Skin of body (tissue), 3 donors: ENCODE measurements at places on chromosomes 11 and 22.
A peak's percentile ranks its signal among the peaks of the same experiment; 100 is the strongest.

- DNase-seq = peak; percentile 53
Measured at GRCh38 chr11:60899046-60899936, 7.1 kb downstream of the PRPF19 start.

DNA sequence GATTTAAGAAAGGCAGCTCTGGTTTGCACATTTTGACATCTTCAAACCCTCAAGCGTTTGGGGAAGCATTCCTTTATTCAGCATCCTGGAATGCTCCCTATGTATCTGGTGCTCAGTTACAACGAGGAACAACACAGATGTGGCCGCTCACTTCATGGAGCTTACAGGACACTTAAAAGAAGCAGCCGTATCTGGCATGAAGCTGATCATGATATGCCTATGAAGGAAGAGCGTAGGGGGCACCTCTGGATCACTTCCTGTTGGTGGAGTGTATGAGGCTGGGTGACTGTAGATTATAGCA is 72.3 kb upstream of the TP53I11 start:
- DNase-seq = no peak

DNA sequence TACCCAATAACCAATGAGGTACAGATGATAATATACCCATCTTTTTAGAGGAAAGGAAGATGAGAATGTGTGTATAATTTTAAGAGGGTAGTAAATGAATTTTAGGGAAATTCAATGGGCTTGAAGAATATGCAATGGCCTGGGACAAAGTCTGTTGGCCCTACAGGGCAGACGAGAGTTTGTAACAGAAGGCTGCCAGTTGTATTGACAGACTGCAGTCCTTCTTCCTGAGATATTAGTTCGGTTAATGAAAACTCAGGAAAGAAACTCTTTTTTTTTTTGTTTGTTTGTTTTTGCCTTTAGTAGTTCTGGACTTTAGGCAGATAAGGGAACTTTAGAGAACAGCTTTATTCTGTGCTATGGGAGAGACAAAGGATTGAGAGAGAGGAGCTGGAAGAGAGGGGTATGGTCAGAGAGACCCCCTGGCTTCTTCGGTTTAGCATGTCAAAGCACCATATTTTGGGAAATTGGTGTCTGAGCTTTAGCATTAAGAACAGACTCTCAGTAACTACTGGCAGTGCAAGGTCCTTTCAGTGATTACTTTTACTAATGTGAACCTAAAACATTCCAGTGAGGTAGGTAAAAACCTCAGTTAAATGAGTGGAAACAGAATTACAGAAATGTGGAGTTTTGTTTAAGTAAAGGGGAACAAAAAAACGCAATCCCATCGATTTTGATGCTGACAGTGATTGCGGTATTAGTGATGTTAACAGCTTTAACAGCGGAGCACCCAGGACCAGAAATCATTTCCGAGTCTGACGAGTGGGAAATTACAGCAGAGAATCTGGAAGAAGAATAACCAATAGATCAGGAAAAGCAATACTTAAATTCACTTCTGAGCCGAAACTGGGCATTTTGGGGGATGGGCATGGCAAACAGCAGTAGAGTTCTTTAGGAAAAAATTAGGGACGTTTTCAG is 644 bp upstream of the NAALAD2 start:
- peak; percentile 22 for DNase-seq

- no peak for DNase-seq
Measured at GRCh38 chr11:27626269-27626937, 73.9 kb downstream of the BDNF start.

- no peak for DNase-seq
Measured at GRCh38 chr11:62850911-62851806, 11.8 kb upstream of the WDR74 start.

- no peak for DNase-seq
Measured at GRCh38 chr11:48018528-48019216, 38.3 kb downstream of the PTPRJ start.

GRCh38 chr11:118917481-118918127 is 8.1 kb downstream of the BCL9L start:
- DNase-seq = peak; percentile 67

- DNase-seq = no peak
Measured at GRCh38 chr11:44593251-44593650, 27.8 kb downstream of the CD82 start.

DNA sequence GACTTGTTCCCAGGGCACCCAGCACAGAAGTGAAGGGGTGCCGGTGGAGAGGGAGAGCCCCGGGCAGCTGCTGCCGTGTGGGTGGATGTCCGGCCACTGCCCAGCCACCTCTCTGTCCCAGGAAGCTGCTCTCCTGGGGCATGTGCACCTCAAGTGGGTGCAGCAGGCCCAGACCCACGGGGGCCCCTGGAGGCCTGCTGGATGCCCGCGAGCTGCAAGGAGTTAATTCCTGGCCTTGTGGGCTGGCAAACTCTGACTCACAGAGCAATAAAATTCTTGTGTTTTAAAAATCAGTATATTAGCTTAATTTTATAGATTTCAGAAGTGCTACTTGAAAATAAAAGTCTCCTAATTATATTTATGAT is 37.4 kb upstream of the KCNQ1OT1 start:
- no peak for DNase-seq

- DNase-seq = no peak
Measured at GRCh38 chr11:120835601-120836228, 188.2 kb upstream of the TBCEL start.

- peak; percentile 9 for DNase-seq
Measured at GRCh38 chr11:40241524-40242051, 1217.9 kb downstream of the LRRC4C start.

DNA sequence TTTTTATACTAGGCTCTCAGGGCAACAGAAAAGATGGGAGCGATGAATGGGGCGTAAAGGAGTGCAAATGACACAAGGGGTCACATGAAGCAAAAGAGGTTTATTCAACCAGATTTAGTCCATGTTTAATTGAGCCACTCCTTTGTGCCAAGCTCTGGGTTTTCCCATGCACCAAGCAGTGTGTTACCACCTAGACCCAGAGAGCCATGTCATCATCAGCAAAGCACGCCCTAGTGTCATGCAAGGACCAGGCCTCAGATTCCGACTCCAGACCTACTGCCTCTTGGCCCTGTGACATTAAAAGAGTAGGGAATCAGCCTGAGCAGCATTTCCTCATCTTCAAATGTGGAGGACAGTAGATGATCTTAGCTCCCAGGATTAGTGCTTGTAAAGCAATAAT is 1.1 kb upstream of the IGLL5 start:
- no peak for DNase-seq

DNA sequence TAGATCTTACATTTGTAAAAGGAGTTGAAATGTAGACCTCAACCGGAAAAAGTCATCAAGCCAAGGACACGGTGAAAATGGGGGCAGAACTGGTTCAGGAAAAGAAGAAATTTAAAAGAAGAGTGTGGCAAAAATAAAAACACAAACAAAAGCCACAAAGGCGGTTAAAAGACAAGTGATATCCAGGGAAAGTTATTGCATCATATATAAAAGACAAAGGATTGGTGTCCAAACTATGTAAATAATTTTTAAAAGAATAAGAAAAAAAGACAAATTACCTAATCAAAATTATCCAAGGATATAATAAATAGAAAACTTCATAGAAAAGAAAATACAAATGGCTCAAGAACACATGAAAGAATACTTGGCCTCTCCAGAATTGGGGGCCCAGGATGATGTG is 45.1 kb upstream of the OPCML start:
- no peak for DNase-seq

GRCh38 chr11:11313426-11313825 is 39.6 kb downstream of the CSNK2A3 start:
- no peak for DNase-seq

GRCh38 chr11:2377511-2378443 is 667 bp downstream of the CD81 start:
- peak; percentile 56 for DNase-seq

DNA sequence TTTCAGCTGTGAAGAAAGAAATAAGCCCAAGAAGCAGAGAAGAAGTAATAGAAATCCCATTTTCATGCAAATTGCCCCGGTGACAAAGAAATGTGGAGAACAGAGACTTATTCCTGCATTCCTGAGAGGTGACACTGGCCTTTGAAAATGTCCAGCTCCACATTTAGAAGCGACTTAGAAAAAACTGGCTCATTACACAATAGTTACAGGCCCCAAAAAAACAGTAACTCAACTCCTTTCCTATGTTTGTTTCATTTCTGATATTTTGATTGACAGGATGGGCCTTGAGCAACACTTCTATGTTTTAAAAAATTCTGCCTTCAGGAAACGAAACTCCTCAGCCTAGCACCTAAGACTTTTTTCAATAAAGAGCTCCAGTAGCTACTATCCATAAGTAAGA is 726.9 kb upstream of the TENM4 start:
- no peak for DNase-seq

GRCh38 chr11:30254307-30255298 is 23.8 kb downstream of the FSHB start:
- DNase-seq = no peak

GRCh38 chr11:12157241-12157661 is 46.9 kb downstream of the MICAL2 start:
- DNase-seq = no peak

GRCh38 chr11:61972112-61972671 is 4.8 kb upstream of the FTH1 start:
- DNase-seq = no peak

DNA sequence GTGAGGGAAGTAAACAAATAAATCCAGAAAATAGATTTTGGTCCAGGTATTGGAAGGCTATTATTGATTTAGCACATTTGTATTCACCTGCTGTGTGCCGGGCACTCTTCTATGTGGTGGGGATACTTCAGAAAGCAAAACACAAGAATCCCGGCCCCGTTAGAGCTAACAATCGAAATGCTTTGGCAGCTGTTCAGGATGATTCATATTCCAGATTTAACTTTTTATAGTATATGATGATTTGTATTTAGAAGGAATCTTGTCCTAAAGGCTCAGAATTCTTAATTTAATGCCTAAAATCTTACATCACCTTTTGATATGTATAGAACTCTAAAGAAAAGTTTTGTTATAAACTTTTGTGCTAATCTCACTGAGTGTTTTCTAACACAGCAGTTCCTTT is 28.0 kb downstream of the ZC3H12C start:
- DNase-seq = peak; percentile 79

DNA sequence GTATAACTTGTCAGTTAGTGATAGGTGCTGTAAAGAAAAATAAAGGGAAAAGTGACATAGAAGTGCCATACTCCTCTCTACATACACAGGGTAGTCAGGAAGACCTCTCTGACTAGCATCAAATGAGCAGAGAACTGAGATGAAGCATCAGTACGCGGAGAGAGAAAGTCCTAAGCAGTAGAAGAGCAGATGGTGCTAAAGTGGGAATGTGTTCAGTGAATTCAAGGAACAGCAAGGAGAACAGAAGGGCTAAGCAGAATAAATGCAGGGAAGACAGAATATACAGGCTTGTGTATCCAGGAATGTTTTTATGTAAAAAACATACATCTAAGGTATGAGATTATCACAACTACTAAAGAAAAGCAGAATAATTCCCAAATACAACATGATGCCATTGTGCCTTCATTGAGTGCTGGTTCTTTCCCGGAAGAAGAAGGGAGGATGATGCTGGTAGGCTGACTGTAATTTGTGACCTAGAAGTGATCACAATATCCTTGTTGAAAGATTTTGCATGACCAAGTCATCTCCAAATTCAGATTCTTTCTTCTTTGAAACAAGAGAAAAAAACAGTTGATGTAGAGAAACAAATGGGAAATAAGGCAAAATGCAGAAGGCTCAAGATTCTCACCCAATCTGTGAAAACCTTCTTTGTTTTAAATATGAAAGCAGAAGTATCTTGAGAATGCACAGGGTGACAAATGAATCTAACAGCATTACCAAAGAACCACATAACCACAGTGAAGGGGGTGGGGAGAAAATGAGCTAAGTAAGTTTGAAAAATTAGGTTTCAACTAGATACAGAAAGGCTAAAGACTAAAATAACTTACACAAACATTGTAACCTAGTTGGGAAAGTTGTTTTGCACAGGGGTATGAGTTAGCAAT is 20.5 kb downstream of the MRE11 start:
- no peak for DNase-seq

DNA sequence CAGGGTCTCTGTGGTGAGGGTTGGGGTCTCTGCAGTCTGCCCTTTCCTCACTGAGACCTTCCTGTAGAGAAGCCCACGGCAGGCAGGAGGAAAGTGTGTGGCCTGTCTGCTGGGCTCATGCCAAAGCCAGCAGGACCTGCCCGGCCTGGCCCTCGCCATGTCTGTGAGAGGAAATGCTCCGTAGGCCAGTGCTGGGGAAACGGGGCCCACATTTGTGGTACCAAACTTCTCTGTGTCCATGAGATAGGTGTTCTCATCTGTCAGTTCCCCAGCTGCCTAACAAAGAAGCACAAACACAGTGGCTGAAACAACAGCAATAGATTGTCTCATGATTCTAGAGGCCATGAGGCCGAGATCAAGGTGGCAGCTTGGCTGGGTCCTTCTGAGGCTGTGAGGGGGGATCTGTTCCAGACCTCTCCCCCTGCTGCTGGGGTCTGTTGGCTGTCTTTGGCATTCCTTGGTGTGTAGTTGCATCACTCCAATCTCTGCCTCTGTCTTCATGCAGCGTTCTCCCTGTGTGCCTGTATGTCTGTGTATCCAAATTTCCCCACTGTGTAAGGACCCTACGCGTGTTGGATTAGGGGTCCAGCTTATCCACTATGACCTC is 772.5 kb downstream of the TBC1D22A start:
- no peak for DNase-seq

- no peak for DNase-seq
Measured at GRCh38 chr11:78427615-78428265, 10.1 kb upstream of the GAB2 start.

DNA sequence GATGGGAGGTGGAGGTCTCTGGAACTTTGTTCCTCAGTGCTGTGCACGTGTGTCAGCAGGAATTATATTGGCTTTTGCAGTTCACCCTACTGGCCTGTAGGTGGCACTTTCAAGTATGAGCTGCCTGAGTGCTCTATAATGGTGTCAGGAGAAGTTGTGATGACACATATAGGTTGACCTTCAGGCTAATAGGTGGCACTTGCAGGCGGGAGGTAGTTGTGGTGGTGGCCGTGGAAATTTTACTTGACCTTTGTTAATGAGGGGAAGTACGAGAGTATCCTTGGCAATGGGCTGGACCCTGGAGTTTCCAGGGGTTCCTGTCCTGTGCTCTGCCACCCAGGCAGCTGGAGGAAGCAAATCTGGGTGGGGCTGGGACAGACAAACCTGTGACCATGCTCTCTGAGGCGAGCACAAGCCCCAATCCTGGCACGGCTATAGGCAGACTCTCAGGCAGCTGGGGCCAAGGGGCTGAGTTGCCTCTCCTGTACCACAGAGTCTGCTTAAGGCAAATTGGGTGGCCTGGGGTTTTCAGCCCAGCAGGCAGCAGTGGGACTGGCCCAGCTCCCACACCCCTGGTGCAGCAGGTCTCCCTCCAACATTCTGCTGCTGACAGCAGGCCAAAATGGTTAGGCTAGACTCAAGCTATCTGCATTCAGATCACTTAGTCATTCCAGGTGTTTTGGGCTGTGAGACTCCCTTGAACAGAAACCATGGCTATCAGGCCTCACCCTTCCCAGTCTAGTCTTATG is 147.5 kb upstream of the CTSC start:
- DNase-seq = no peak

DNA sequence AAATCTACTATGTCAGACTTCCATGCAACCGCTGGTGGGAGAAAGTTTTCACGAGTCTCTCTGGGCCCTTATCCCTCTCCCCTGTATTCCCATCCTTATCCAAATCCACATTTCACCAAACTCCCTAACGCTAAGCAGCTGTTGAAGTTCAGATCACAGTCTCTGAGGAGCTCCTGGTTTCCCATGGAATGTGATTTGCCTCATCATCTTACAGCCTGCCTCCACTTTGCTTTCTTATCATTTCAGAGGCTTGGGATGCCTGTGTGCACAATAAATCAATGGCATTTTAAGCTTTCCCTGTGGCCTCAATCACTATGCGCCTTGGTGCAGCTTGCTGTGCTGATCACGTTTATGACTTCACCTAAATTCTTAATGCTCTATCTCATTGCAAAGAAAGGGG is 352.4 kb upstream of the FAT3 start:
- DNase-seq = no peak
